Activated CD4-positive, alpha-beta T cell treated with anti-CD3 and anti-CD28 coated beads, Interleukin-2, Interleukin-4, amounts not matched to agents 100 ng/mL and 50 ng/mL, durations not matched to agents 16 hours and 8 hours (primary cell): ENCODE measurements at places on chromosomes 1 and 21.

DNA sequence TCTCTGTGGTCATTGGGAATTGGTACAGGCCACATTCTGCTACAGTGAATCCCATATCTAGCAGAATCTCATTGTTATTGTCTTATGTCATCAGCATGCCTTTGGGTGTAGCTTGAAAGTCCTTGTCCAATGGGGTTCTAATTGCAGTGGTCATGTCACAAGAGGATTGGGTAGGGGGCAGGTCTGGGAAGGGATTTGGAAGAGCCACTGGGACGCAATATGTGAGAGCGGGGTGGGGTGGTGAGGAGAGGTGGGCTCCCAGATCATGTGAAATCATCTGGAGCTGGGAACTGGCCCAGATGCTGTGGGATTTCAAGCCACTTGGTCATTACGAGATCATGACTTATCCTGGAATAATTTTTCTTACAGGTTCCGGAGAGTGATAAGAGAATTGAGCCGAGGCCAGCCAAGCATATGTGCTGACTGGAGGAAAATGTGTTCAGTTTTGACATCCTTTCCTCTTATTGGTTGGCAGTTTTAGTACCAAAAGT lies 16.3 kb downstream of the CNIH3 start:
- DNase-seq: no peak

GRCh38 chr21:39125752-39126485 lies 57.3 kb downstream of the PSMG1 start:
- peak; percentile 26 for DNase-seq

DNA sequence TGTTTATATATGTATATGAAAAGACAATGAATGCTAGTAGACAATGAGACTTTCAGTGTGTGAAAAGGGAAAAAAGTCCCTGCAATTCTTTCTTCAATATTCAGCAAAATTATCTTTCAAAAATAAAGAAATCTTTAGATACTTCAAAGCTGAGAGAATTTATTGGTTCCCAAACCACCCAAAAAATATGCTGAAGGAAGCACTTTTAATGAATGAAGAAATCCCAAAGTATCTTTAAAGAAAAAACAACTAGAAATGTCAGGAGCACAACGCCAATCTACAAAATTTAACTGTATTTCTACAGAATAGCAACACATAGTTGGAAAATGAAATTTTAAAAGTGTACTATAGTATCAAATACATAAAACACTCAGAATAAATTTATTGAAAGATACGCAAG lies 142.3 kb upstream of the CHRM3 start:
- DNase-seq: no peak

DNA sequence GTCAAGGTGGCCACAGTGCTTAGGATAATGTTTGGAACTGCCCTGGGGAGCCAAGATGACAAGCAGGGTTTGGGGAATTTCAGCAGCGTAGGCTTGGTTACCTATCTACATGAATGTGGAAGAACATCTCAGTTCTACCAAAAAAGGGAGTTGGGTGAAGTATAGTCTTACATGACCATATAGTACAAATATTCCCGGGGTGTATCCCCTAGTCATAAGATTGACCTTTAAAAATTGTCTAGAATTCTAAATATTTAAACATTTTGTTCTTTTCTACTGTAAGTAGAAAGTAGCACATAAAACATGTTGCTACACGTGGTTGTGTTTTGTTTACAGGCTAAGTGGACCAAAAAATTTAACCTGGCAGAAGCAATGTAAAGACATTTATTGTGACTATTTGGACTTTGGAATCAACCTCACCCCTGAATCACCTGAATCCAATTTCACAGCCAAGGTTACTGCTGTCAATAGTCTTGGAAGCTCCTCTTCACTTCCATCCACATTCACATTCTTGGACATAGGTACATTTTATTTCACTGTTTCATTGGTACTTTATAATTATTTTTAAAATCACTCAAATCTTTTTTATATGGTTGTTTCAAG lies 20.3 kb downstream of the IL12RB2 start:
- DNase-seq: no peak

GRCh38 chr1:215992620-215993019 lies 425.5 kb downstream of the KCTD3 start:
- no peak for DNase-seq

- peak; percentile 90 for DNase-seq
These were observed 82.2 kb upstream of the C1orf105 start for GRCh38 chr1:172338295-172338735.

DNA sequence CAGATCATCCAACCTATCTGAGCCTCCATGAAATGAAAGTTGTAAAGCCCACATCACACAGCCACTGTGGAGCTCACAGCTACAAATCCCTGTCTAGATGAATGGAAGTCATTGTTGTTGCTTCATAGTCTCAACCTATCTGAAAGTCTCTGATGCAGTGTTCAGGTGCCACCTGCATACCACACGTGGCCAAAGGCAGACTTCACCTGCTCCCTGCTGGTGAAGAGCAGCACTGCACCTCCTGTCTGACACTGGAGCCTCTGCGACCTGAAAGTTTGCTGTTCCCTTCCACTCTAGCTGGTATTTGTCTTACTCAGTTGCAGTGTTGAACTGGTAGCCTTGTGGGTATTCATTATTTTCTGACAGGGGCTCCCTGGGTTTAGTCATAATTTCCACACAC lies 18.4 kb downstream of the LORICRIN start:
- DNase-seq: peak; percentile 65

- no peak for DNase-seq
These were observed 7.0 kb upstream of the TRIT1 start for GRCh38 chr1:39890273-39890672.

- no peak for DNase-seq
These were observed 1.2 kb upstream of the NOS1AP start for GRCh38 chr1:162068301-162068700.

DNA sequence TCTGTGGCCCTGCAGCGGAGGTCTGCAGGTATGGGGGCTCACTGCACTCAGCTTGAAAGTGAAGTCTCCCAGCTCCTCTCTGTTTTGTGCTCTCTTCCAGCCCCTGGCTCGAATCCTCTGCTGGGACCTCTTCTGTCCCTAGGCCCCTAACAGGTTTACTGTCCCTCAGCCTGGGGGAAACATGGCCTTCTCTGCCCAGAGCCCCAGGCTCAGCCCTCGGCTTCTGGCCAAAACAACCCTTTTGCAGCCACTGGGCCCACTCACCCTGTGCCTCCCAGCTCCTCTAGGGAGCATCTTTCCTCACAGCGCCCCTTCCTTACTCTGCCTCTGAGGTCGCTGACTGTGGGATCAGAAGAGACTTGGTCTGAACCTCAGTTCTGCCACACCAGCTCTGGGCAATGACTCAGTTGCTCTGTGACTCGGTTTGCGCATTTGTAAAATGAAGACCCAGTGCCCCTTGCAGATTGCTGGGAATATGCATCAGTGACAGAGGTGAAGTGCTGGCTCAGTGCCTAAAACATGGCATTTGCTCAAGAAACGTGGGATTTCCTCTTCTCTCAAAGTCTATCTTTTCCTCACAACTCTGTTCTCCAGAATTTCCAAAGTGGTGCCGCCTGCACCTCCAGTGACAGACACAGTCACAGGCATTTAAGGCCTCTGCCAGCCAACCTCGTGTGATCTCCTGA lies 26.5 kb upstream of the TENT5C start:
- DNase-seq: no peak
